Activated naive CD4-positive, alpha-beta T cell (primary cell): ENCODE measurements at places on chromosomes 4 and X.

DNA sequence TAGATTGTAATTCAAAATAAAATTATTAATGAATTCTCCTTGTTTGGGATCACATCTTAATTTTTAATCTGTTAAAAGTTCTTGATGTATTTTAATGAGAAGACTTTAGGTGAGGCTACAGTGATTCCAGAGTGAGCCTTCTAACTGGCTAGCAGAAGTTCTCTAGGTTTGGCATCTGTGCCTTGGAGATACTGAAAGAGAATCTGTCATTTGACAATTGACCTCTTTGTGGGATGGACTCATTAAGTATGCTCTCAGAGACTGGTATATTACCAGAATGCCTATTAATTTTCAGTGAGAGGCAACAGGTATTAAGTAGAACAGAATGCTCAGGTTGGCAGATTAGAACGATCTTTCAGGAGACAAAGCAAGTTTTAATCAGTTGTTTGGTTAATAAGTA, 10.2 kb downstream of the CCNG2 start:
- DNase-seq = no peak

DNA sequence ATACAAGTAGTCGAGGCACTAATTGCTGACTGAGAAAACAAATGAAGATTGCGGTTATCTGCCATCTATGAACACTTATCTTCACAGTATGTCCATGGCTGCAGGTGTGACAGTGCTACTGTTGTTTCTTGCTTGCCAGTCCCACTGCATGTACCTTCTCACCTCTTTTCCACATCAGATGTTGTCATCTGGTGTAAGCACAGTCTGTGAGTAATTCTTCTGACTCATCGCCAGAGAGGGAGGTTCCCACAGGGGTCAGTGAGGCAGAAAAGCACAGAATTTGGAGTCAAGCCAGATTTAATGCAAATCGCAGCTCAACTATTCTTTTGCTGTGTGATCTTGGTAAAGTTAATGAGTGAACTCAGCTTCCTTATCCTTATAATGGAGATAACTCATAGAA, 144.4 kb downstream of the GLRA2 start:
- DNase-seq = no peak

DNA sequence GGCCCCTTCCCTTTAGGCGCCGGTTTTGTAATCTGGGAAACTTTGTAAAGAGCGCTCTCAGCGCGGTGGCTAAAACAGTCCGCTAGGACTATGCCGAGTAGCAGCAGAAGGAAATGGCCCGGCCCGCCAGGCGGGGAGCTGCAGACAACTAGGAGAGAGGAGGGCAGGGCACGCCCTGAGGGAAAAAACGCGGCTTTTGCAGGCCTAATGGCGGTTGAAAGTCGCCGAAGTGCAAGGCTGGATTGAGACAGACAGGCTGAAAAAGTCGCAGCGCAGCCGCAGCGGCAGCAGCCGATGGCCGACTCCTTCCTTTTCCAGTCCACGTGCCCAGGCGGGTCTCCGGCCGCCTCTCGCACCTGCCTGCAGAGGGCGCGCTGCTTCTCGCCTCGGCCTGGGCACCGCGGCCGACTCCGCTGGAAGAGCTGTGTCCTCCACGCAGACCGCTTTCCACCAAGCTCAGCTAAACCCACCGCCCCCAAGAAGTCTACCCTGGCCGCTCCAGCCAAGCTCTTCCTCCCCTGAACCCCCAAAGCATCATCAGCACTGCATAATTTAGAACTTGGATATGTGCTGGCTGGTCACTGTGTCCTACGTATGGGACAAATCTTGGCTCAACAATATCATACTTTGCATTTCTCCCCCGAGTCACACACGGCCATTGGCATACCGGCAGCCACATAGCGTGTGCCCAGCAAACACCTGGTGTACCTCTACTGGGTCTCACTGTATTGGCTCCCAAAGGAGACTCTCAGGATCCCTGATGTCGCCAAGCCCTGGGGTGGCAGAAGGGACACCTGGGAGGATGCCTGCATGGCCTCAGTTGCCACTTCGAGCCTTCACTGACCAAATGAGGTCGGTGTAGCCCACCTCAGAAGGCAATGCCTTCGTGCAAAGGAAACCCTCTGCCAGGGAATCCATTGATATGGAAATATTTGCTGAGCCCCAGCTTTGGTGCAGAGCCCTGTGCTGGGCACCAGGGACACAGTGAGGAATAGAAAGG, 14.5 kb downstream of the SLC25A5 start:
- peak; percentile 37 for DNase-seq

DNA sequence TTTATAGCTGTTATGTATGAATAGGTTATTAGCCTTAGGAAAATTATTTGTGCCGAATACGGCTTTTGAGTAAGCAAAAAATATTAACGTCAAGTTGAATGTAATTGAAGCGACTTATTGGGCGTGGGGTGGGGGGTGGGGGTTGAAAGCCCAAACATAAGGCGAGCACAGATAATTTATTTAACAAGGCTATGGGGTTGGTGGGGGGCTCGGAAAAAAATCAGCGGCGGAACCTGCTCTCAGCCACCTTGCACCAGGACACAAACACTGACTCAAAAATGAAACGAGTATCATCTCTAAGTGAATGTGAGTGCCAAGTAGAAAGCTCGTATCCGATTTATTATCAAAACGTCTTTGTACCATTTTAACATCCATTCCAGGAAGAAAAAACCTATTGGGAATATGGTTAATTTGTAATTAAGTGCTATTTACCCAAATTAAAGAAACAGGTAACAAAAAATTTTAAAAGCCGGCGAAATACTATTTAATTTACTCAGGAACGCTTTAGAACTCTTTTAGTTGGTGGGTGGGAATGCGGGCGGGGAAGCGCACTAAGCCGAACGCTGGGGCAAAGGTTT, 902 bp upstream of the LARP1B start:
- no peak for DNase-seq

DNA sequence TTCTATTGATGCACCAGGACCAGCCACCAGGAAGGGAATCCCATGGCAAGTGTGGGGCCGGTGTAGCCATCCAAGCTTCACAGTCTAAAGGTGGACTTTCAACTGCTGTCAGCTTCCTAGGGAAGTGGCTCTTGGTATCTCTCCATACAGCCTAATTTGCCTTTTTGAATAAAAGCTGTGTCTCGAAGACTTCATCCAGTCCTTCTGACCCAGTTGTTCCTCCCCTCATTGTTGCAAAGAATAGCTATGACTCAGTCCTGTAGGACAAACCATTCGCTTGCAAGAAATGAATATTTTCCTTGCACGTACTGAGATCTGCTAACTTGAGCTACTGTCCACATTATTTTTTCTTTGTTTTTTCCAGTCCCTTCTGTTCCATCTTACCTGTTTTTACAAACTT, 145.1 kb upstream of the CTSO start:
- no peak for DNase-seq

DNA sequence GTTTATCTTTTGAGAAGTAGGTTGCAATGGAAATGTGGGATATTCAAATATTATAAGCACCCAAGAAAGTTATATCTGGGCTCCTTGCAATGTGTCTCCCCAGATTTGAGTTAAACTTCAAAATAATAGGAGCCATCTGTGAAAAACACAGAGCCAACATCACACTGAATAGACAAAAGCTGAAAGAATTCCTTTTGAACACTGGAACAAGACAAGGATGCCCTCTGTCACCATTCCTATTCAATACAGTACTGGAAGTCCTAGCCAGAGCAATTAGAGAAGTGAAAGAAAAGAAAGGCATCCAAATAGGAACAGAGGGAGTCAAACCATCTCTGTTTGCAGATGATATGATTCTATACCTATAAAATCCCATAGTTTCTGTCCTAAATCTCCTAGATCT, 114.3 kb upstream of the IL1RAPL1 start:
- no peak for DNase-seq

GRCh38 chr4:40423735-40424134, 88.6 kb downstream of the CHRNA9 start:
- no peak for DNase-seq

GRCh38 chr4:147960971-147961370, 229.1 kb downstream of the ARHGAP10 start:
- DNase-seq = no peak

DNA sequence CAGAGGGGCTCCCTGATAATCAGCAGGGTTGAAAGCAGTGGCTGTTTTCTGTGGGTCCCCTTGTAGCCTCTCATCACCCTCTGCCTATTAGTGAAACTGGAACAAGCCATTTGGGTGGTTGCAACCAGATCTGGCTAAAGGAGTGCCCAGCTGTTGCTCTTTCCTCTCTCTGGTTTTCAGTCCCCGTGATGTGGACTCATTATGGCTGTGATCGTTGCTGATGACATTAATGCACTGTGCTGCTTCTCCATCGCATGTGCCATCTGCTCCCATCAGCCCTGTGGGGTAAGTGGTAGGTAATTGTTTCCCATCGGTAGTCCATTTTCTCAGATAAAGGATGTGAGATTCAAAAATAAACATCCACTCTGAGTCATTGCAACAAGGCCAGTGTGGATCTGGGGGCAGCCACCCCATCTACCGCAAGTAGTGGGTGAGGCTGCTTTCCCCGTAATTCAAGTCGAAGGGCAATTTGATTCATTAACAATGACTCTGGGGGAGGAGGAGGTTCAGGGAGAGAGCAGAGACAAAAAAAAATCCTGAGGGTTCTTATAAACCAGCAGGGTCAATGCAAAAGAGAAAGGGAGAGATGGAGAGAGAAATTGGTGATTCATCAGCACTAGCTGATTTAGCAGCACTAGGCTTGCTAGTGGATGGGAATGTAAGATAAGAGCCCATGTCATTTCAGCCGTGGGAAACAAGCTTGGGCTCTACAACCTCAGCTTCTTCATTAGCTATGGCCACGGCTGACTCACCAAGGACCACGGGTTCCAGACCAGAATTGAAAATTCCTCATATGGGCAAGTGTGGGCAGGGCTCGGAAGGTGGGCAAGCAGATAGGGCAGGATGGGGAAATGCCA, 357.8 kb downstream of the MID1IP1 start:
- no peak for DNase-seq

DNA sequence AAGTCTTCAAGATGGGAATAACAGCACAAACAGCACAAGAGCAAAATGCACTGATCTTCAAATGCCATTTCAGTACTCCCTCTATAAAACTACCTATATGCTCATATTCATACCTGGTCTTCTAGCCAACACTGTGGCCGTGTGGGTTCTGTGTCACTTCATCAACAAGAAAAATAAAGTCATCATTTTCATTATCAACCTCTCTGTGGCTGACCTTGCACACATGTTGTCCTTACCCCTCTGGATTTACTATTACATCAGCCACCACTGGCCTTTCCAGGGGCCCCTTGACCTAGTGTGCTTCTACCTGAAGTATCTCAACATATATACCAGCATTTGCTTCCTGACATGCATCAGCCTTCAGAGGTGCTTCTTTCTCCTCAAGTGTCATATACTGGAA, 59.6 kb upstream of the GPR174 start:
- DNase-seq = no peak

- no peak for DNase-seq
Measured at GRCh38 chrX:31168551-31168950, 96.7 kb upstream of the FTHL17 start.

DNA sequence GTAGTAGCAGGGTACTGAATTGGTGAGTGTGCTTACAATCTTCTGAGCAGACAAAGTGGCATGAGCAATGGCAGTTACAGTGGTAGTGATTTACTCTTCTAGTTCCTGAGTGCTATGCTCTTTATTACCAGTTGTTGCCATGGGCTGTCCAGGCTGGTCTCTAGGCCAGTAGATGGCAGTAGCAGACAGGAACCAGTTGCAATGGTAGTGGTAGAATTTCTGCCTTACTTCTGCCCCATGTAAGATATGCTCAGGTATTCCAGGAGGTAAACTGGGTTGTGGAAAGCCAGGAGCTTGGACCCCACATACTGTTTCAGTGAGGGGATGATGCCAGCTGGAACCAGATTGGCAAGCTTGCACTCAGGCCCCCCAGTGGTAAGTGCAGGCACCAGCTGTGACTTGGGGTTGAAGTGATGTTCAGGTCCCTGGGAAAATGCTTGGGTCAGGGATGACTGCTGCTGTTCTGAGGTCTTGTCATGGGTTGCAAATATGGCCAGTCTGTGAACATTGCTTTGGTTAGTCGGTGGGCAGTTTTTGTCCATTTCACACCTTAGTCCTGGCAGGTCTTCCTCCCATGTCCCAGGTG, 63.0 kb upstream of the ZXDB start:
- no peak for DNase-seq

GRCh38 chr4:24471486-24472160, 112.7 kb downstream of the DHX15 start:
- no peak for DNase-seq

- DNase-seq = no peak
Measured at GRCh38 chrX:110414679-110415439, 56.2 kb downstream of the RTL9 start.

- DNase-seq = no peak
Measured at GRCh38 chr4:121326597-121326996, 54.2 kb downstream of the QRFPR start.

- DNase-seq = no peak
Measured at GRCh38 chr4:123234955-123235354, 161.6 kb upstream of the SPRY1 start.

- no peak for DNase-seq
Measured at GRCh38 chrX:40197071-40197470, 99.3 kb upstream of the BCOR start.

DNA sequence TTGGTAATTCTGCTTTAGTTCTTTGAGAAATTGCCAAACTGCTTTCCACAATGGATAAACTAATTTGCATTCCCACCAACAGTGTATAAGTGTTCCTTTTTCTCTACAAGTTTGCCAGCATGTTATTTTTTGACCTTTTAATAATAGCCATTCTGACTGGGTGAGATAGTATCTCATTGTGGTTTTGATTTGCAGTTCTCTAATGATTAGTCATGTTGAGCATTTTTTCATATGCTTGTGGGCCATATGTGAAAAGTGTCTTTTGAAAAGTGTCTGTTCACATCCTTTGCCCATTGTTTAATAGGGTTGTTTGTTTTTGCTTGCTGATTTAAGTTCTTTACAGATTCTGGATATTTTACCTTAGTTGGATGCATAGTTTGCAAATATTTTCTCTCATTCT, 25.9 kb downstream of the ENPEP start:
- no peak for DNase-seq

DNA sequence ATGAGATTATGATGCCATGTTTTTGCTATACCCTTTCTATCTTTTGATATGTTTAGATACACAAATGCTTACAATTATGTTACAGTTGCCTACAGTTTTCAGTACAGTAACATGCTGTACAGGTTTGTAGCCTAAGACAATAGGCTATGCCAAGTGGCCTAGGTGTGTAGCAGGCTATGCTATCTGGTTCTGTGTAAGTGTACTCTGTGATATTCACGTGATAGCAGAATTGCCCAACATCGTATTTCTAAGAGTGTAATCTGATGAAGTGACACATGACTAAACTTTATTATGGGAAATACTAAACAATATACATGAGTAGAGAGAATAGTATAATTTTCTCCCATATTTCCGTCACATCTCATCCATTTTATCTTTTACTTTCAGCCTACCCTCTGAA, 97.0 kb downstream of the CLDN22 start:
- DNase-seq = no peak

DNA sequence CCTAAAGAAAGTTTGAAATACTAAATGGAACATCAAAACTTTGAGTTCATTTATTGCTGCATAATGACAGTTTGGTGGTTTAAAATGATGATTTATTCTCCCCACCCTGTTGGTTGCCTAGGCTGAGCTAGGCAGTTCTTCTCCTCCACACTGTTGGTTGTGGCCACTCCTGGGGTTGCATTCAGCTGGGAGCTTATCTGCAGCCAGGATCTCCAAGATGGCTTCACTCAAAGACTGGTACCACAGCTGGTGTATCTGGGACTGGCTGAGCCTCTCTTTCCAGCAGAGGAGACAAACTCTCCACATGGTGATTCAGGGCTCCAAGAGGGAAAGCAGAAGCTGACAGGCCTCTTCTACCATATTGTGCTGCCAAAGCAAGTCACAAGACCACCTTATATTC, 33.1 kb downstream of the MSL3 start:
- DNase-seq = no peak
